ENCODE measurements at places on chromosomes 5 and 9.

DNA sequence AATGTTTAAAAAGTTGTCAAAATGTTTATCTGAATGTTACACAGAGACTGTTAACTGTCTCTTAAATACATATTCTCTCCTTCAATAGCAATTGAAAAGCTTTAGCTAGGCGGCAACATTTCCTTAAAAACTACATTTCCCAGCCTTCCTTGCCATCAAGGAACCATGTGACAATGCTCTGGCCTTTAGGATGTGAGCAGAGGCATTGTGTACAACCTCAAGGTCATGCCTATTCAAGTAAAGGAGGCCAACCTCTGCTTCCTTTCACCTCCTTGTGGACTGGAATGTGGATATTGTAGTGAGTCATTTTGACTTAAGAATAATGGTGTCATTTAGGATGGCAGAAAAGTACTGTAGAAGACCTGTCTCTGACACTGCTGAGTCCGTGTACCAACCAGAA lies 23.7 kb upstream of the MROH2B start:
- DNase-seq: no peak

DNA sequence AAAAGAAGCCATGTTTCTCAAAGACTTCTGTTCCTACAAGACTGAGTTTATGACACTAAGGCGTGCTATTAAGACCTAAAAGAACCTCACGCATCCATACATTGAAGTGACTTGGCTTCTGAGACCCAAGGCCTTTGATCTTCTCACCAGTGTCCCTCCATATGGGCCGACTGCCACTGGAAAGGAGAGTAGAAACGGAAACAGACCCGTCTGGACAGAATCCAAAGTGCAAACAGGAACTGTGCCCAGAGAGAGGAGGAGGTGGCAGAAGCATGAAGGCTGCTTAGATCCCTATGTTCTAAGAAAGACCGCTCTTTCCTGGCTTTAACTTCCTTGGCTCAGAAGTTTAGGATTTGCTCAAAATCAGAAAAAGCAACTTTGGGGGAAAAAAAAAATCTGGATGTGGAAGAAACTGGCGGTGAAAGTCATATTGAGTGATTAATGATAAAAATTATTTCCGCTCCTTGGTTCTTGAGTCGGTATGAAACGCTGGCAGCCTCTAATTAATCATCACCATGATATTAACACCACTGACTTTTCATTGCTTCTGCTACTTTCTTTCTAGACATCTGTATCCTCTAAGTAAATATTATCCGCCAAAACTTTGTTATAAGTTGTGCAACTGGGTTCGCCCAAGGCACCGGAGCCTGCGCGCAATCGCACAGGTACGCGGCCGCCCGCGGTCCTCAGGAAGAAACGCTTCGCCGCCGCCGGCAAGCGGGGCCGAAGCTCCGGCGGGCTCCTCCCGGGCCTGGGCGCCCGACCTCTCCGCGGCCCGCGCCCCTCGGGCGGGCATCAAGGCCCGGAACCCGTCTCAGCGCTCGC lies 726 bp downstream of the DAP start:
- peak; percentile 55 for DNase-seq

DNA sequence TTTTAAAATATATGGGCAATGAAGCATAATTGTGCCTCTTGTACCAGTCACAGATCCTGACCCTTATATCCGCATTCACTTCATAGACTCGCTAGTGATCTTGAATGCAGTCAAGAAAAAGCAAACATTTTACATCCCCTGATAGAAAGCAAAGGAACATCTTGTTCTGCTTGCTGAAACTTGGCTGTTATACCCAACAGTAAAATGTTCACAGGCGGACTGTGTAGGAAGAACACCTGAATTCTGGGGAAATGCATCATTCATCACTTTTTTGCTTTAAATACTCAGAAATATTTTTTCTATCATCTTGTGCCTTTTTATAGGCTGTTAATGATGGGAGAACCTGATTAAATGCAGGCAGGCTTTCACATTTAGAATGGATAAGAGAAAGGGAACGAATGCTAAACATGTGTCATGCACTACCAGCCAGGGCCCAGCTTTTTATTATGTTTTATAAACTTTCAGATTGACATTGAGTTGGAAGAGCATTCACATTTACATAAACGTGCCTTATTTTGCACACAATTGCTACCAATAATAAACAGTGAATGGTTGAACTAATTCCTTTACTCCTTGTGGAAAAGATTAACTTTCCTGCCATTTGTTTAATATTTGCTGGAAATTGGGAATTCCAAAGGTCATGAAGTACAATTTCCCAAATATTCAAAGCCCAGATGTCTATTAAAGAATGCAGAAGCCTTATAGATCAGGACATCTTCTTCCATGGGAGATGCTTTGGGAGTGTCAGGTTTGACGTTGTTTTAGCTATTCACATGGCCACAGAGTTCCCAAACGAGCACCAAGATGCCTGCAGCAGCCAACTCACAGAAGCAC lies 756.2 kb downstream of the TLE1 start:
- no peak for DNase-seq

GRCh38 chr5:119651486-119651885 lies 22.1 kb downstream of the FAM170A start:
- no peak for DNase-seq

- DNase-seq: no peak
Measured at GRCh38 chr9:109468927-109469326, 29.2 kb downstream of the PTPN3 start.

- no peak for DNase-seq
Measured at GRCh38 chr5:51203598-51203997, 179.7 kb upstream of the ISL1 start.

- no peak for DNase-seq
Measured at GRCh38 chr9:113530022-113530635, 66.6 kb downstream of the RGS3 start.

Measured in AG10803 (cell line).